Left ventricle myocardium inferior (tissue), 1 donor: ENCODE measurements at places on chromosomes 13 and 19.

DNA sequence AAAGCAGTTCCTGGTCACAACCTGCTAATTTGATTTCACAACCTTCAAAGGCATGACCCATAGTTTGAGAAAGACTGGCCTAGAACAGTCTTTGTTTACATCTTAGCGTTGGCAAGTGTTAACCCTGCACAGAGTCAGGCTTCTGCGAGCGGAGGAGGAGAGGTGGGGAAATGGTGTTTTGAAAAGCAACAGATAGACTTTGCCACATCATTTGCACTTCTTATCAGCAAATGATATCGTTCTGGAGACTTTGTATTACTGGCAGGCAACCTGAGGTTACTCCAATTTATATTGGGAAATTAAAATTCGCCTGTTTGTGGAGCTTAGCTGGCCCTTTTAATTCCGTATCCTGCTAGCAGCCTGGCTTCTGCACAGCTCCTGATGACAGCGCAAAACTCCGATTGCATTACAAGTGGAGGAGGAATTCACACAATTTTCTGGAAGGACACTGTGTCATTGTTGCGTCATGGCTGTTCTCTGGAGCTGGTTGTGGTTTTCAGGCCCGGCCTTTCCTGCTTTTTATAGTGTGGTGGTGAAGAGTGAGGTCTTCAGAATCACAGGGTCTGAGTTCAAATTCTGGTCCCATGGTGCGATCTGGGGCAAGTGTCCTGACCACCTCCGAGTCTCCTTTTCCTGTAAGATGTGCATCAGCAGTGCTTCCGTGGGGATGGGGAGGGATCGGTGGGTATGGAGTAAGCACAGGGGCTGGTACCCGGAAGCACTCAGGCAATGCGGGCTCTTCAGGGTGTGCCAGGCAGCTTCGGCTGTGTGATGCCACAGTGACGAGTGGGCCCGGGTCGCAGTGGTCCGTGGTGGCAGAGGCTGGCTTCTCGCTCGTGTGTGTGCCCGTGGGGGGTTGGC is 49.1 kb upstream of the EHD2 start:
- DNase-seq = peak; percentile 66

DNA sequence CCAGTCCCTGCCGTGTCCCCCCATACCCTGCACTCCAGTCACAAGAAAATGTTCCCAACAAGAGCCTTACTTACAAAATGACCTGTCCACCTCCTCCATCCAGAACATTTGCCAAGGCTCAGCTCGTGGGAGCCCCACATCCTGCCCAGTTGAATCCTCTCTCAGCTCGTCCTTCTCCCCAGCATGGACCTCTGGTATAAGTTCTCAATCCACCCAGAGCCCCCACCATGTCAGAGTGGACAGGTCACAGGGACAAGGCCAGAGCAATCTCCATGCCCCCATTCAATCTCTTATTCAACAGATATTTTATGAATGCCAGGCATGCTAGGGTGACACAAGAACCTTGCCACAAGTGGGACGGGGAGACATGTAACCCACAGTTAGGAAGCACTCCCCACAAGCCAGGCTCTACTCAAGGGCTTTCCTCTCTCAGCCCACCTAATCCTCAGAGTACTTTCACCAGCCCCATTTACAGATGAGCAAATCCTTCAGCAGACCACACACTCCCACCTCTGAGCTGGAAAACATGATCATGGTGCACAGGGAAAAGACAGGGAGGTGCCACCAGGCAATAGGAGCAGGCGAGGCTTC is 15.1 kb downstream of the DEDD2 start:
- DNase-seq = no peak

GRCh38 chr19:46606019-46606418 is 4.9 kb downstream of the CALM3 start:
- DNase-seq = no peak

- DNase-seq = peak; percentile 33
These were observed 32.9 kb upstream of the KCTD15 start for GRCh38 chr19:33763633-33764371.

GRCh38 chr13:21672287-21672680 is 1.4 kb downstream of the FGF9 start:
- DNase-seq = no peak

GRCh38 chr19:5637971-5638370 is 15.1 kb downstream of the SAFB start:
- no peak for DNase-seq

- no peak for DNase-seq
These were observed 4.8 kb downstream of the GPR42 start for GRCh38 chr19:35375505-35376307.

DNA sequence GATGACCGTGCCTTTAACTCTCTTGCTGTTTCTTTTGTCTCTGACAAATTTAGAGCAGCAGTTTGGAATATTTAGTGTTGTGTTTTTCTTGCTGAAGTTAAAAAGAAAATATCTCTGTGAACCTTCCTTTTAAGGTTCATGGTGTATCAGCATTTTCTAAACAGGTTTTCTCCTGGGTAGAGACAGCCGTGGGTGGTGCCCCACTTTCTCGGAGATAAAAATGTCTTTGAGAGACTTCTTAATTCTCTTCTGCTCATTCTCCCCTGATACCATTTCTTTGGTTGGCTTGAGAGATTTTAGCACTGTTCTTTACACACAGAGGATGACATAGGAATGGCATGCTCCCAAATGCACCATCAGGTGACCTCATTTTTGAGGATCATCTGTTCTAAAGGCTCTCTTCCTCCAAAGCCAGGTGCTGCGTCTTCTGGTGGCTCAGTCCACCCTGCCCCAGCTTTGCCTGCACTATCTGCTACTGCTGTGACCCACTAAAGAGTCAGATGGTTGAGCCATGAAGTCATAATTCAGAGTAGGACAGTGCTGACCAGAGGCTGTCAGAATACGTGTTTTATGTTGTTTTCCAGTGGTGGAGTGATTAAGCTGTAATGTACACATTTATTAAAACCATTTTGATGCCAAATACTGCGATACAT is 90.3 kb upstream of the SLC10A2 start:
- DNase-seq = no peak

DNA sequence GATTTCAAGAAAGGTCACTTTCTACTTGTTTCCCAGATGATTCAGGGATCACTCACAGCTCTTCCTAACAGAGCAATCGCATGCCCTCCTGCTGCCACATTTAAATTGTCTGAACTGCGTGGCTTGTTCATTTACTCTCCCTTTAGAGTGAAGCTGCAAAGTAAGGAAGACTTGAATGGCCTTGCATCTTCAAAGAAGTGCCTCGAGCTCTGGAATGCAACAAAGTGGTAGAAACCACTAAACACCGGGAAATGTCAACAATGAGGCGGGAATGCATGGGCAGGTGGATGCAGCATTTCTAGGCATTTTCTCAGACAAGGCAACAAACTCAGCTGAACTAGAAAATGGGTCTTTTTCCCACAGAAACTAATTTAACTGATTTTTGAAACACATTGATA is 10.3 kb upstream of the DACH1 start:
- no peak for DNase-seq

DNA sequence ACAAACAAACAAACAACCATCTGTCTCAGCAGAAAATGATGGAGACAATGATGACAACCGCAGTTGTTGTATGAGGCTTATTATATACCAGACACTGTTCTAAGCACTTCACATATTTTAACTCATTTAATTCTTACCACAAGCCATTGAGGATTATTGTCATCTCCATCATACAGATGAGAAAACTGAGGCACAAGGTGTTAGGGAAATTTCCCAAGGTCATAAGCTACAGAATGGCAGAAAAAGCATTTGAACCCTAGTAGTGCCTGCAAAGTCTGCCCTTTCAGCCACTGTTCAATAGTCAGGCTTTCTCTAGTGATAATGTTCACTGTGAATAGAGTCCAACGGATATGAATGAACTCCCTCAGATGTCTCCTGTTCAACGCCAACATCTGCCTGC is 60.1 kb downstream of the GPALPP1 start:
- DNase-seq = no peak

GRCh38 chr19:40089462-40089861 is 1.3 kb downstream of the ZNF780A start:
- no peak for DNase-seq

DNA sequence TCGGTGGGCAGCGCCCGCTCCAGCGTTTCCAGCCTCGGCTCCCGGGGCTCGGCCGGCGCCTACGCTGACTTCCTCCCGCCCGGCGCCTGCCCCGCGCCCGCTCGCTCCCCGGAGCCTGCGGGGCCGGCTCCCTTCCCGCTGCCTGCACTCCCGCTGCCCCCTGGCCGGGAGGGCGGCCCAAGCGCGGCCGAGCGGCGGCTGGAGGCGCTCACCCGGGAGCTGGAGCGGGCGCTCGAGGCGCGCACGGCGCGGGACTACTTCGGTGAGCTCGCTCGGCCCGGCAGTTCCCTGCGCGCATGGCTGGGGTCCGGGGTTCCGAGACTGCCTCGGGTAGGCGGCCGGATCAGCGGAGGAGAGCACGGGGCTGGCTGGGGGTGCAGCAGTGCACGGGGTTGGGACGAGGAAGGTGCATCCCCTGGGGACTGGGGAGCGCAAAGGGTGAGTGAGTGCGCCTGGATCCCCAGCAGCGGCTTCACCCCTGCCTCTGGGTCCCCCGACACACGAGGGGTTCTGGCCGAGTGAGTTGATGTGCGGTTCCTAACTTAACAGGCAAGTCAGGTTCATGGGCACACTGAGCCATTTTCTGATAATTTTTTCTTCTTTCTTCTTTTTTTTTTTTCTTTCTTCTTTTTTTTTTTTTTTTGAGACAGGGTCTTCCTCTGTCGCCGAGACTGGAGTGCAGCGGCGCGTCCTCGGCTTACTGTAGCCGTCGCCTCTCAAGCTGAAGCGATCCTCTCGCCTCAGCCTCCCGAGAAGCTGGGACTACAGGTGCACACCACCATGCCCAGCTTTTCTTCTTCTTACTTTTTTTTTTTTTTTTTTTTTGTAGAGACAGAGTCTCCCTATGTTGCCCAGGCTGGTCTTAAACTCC is 1.1 kb downstream of the WTIP start:
- no peak for DNase-seq

- DNase-seq = peak; percentile 44
These were observed 29.2 kb upstream of the TSHZ3 start for GRCh38 chr19:31378404-31378803.

GRCh38 chr19:38684078-38684861 is 36.8 kb downstream of the ACTN4 start:
- DNase-seq = peak; percentile 52
